CD4-positive, alpha-beta T cell treated with Interleukin-4 for 1 hour (primary cell): ENCODE measurements at places on chromosomes 2 and 18.

DNA sequence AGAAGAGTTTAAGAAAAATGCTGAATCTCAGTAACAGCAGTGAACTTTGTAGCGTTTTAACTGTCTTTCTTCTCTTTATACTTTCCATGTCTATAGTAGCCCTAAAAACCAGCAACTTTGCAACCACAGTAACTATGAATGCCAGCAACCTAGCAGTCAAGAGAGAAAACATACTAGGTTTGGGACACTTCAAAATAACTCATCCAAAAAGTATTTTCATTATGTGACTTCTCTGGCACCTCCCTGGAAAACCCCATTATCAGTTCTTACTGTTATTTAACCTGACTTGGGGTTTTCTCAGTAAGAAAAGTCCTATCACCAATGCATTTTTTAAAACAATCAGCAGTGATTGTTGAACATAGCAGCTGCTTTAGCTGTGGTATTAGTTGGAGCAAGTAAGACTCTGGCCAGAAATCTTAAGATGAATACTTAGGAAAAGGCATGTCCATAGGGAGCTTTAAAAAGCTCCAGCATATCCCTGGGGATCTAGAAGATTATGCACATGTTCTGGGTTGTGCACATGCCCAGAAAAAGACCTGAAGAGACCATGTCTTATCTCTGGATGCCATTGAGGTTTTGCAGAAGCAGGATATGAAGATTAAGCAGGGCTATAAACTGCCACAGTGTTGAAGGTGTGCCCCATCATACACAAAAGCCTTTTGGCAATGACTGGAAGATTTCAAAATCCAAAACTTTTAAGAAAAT is 411.3 kb downstream of the CMPK2 start:
- DNase-seq, result no peak

DNA sequence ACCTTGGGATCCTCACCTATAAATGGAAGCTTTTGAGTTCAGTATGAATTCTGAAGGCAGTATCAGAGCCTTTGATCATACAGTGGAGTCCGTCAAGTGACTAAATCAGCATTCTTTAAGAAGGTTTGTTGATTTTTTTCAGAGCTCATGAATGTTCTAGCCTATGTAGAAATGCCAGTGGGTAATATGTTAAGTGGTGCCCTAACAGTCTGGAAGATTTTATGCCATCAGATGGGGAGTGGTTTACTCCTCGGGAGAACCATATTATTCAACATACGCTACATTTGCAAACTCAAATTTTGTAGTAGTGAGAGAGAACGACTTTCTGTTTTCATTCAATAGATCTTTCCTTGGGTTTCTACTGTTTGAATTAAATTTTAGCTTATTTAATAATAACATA is 225.0 kb upstream of the ACVR2A start:
- DNase-seq, result no peak

DNA sequence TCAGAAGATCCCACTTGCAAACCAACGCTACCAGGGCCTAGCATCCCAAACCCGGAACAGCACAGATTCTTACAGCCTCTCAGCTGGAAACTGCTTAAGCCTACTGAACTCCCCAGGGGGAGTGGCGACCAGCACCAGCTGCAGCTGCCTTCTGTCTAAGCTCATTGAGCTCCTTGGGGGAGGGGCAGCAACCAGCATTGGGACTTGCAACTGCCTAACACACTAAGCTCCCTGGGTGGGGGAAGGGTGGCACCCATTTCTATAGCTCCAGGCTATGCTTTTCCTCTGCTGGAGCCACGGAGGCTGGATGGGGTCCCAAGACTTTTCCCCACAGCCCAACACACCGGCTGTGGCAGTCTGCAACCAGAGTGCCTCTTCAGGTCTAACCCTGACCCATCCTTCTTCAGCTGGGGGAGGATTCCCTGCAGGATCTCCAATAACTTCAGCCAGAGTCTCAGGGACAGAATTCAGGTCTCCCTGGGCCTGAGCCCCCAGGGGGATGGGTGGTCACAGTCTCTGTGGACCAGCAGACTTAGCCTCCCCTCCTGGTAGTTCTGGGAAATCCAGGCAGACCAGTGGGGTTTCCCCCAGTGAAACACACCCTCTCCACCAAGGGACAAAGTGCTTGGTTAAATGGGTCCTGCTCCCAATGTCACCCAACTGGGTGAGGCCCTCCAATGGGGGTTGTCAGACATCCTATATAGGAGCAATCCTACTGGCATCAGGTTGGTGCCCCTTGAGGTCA is 45.9 kb upstream of the ITGA4 start:
- peak; percentile 83 for DNase-seq

DNA sequence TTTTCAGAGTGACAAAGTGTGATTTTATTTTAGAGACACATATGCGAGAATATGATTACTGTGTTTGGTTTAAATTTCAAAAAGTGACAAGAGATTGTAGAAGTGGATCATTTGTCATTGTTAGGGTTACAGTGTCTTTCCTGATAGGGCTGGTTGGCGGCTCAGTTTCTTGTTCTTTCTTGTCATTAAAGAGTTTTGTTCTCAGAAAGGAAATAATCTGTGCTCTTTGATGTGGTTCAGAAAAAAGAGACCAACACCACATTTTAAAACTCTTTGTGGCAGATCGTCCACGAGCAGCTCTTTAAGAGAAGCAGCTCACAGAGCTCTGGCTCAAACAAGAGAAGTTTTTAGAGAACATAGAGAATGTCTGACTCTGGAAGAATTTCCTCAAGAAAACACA is 45.6 kb upstream of the ZNF532 start:
- DNase-seq, result peak; percentile 60

DNA sequence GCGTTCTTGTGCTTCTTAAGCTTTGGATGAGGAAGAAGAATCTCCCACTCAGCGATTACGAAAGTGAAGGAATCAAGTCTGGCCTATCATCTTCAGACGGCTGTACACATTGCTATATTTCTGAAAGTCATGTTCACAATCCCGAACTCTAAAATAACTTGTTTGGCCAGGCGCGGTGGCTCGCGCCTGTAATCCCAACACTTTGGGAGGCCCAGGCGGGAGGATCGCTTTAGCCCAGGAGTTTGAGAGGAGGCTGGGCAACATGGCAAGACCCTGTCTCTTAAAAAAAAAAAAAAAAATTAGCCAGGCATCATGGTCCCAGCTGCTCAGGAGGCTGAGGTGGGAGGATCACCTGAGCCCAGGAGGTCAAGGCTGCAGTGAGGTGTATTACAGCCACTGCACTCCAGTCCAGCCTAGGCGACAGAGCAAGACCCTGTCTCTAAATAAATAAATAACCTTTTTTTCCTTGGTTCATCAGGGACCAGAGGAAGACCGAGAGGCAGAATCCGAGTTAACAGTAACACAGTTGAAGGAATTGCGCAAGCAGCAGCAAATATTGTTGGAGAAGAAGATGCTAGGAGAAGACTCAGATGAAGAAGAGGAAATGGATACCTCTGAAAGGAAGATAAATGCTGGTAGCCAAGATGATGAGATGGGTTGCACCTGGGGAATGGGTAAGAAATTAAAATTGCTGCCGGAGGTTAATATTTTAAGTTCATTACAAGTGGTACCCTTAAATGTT is 1.1 kb downstream of the SLC4A1AP start:
- no peak for DNase-seq

DNA sequence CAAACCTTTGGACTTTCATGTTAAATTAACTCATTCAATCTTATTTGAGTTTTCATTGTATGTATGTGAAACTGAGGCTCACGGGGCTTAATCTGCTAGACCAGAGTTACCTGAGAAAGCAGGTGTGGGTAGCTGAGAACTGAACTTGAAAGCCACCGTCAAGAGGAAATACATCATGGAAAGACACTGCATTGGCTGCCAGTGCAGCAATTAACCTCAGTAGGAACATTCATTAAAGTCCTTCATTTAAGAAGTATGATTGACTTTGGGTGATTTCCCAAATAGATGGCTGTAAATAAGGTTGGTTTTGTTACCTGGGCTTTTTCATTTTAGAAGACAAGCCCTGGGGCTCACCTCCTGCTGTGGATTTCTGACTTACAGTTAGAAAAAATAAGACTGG is 36.5 kb upstream of the MGAT5 start:
- peak; percentile 71 for DNase-seq

DNA sequence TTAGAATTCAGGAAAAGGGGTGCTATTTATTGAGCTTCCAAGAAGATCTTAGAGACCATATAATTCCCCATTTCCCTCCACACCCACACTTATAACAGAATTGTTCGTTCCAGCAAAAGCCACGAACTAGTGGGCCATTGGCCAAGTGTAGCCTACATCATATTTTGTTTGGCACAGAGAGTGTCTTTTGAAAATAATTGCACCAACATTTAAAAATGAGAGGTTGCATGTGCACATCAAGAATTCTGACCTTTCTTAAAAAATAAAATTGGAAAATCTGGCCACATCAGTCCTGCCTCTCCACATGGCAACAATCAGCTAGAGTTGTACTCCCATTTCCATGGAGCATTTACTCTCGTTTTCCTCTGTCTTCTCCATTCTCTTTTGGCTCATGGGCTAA is 655.5 kb upstream of the FANCL start:
- DNase-seq, result no peak

- DNase-seq, result no peak
These were observed 43.7 kb upstream of the STAM2 start for GRCh38 chr2:152219077-152219828.

GRCh38 chr2:10238991-10239485 is 63.7 kb upstream of the HPCAL1 start:
- no peak for DNase-seq
